ENCODE measurements at places on chromosomes 3 and 15.

- DNase-seq: no peak
Observed at GRCh38 chr15:98731712-98732450, 83.5 kb downstream of the IGF1R start.

DNA sequence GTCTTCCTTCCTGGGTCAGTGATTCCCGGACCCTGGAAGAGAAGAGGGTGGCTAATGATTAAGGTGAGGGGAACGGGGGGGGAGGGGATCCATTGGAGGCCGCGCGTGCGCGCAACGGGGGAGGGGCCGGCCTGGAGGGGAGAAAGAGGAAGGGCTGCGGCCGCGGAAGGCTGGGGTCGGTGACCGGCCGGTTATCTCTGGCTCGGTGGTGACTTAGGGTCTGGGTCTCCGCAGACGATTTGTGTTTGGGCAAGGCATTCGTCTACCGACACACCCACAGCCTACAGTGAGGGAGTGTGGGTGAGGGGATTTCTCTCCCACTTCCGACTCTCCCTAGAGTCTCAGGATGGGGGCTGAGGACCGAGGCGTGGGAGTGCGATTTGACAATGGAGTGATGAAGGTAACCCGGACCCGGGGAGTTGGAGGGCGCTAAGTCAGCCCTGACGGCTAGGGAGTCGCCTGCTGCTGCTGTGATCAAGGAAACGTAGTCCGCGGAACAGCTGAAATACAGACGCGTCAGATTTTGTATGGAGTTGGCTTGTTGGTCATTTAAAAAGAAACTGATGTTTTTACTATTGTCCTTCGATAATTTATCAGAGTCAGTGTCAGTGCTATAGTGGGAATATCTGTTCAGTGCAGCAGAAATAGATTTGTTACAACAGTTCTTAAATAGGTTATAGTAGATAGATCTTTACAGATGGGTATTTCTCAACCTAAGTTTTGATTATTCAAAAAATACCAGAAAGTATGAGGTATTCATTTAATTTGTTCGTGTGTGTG, 733 bp downstream of the RNF111 start:
- DNase-seq: peak; percentile 51

- DNase-seq: peak; percentile 16
Observed at GRCh38 chr15:56537881-56538280, 72.9 kb upstream of the MNS1 start.

GRCh38 chr3:3302964-3303363, 123.5 kb upstream of the CRBN start:
- no peak for DNase-seq

GRCh38 chr3:175153595-175153994, 294.5 kb downstream of the NAALADL2 start:
- DNase-seq: no peak

GRCh38 chr3:83523470-83524073, 1435.2 kb upstream of the CADM2 start:
- DNase-seq: peak; percentile 9

DNA sequence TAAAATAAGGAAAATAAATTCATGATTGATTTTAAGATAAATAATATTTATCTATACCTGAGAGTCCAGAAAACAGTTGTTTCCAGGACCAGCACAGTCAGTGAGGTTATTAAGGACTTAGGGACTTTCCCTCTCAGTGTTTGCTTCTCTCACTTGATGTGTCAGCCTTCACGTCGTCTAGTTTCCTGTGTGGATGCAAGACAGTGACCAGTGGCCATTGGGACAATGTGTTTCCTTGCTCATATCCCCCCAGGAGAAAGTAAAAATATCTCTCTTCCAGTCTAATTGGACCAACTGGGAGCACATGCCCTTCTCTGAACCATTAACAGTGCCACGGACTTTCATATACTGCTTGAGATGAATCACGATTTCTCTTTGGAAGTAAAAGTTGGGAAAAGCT, 157.8 kb upstream of the CTNNB1 start:
- no peak for DNase-seq

GRCh38 chr3:135199137-135199536, 404.1 kb downstream of the EPHB1 start:
- DNase-seq: no peak

DNA sequence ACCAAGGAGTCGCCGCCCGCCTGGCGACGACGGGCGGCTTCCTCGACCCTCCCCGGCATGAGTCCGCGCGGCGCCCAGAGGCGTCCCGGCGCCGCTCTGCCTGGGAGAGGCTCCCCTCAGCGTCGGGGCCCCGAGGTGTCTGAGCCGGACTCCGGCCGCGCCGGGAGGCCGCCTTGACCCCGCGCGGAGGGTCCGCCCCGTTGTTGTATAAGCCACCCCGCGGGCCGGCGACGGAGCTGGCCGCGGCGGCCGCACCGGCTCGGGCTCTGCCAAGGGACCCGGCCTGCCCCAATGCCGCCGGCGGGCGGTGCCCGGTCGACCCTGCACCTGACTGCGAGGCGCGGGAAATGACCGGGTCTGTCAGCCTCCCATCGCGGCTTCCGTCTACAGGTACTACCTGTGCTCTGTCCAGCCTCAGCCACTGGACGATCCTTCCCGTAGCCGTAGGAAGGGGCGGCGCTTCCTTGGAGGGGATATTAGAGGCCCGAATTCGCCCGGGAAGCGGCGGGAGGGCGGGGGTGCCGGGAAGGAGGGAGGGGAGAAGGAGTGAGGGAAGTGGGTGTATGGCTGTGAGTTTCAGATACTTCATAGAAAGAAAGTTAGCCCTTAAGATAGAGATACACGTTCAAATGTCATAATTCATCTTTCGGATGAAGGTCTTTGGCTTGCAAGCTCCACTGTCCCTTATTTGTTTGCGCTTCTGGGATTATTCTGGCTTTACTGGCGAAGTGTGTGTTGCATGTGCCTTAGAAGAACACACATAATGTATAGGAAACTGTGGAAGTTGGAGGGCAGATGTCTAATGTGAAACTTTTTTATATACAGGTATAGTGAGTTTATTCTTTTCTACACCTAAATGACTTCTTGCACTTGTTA, 620 bp downstream of the ABHD5 start:
- DNase-seq: no peak

DNA sequence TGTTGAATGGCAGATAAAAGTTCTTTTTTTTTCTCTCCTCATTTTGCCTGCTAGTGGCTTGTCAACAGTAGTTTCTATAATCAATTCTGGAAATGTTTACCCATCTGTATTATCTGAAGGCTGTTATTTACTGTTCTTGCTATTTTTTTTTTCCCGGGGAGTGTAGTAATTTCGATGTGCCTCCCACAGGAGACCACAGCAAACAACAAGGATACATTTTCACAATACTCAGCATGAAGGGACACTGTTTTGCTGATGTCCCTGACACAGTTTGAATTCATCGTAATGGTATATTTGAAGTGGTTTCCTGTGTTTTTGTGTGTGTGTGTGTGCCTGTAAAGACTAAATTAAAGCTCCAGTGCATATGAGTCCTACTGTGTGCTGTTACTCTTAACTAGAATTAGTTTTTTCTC, 92.1 kb upstream of the ICE2 start:
- DNase-seq: no peak

DNA sequence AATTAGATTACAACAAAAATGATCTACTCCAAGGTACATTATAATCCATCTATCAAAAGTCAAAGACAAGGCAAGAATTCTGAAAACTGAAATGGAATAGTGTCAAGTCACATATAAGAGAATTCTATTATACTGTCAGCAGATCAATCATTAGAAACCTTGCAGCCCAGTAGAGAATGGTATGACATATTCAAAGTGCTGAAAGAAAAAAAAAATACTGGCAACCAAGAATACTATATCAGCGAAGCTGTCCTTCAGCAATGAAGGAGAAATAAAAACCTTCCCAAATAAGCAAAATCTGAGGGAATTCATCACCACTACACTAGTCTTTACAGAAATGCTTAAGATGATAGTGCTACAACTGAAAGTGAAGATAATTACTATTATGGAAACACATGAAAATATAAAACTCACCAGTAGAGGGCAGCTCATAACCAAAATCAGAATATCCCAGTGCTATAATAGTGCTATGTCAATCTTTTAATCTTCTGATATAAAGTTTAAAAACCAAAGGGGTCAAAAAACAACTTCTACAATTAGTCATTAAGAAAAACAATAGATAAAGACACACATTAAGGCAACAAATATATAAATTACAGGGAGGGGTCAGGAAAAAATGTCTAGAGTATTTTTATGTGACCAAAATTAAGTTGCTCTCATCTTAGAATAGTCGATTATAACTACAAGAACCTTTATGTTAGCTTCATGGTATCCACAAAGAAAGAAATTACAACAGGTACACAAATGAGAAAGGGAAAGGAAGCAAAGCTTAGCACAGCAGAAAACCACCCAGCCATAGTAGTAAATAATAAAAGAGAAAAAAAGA, 190.7 kb upstream of the CNTN6 start:
- no peak for DNase-seq

DNA sequence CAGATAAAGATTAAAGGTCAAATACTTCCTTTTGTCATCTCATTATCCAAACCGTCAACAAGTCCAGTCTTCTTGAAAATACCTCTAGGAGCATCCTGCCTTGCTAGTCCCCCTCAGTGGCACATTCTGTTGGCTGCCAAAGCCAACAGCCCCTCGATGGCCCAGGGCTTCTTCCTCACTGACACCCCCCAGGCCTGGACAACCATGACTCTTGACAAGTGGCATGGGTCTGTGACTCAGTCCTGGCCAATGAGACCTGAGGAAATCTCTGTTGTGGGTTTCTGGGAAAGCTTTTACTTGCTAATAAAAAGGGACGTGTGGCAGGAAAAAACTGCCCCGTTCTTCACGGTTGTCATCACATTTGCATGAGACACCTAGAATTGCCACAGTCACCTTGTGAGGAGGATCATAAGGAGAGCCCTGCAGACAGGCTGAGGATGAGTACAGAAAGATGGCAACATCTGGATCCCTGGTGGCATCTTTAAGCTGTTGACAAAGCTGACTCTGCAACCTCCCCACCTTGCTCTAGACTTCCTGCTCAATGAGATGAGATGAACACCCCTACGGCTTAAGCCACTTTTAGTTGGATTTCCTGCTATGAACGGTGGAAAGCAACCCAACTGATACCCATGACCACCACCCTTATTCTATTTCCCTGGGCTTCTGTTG, 81.5 kb downstream of the OXNAD1 start:
- no peak for DNase-seq

- DNase-seq: no peak
Observed at GRCh38 chr15:63157891-63158431, 684 bp upstream of the RPS27L start.

DNA sequence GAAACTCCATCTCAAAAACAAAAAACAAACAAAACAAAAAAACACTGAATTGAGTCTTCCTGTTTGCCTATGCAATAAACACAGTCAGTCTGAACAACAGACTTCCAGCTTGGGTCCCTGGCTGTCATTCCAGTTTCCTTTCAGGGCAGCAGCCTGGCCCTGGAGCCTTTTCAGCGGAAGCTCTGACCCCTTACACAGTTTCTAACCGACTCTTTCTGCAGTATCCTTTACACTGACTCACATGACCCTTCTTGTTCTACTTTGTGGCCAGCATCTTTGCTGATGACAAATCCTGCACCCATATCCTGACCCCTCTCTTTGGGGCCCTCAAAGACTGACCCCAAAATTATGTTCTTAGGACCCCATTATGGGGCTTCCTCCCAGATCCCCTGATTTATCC, 38.3 kb upstream of the INO80 start:
- no peak for DNase-seq

GRCh38 chr15:68822818-68823217, 2.1 kb upstream of the ANP32A start:
- no peak for DNase-seq

GRCh38 chr3:81393251-81393650, 368.2 kb downstream of the GBE1 start:
- no peak for DNase-seq

DNA sequence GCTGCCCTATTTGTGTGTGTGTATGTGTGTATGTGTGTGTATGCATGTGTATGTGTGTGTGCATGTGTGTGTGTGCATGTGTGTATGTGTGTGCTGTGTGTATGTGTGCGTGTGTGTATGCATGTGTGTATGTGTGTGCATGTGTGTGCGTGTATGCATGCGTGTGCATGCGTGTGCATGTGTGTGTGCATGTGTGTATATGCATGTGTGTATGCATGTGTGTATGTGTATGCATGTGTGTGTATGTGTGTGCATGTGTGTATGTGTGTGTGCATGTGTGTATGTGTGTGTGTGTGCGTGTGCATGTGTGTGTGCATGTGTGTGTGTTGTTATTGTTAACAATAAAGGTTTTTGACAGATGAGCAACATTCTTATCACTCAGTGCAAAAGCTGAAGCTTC, 110.8 kb upstream of the HES1 start:
- no peak for DNase-seq

DNA sequence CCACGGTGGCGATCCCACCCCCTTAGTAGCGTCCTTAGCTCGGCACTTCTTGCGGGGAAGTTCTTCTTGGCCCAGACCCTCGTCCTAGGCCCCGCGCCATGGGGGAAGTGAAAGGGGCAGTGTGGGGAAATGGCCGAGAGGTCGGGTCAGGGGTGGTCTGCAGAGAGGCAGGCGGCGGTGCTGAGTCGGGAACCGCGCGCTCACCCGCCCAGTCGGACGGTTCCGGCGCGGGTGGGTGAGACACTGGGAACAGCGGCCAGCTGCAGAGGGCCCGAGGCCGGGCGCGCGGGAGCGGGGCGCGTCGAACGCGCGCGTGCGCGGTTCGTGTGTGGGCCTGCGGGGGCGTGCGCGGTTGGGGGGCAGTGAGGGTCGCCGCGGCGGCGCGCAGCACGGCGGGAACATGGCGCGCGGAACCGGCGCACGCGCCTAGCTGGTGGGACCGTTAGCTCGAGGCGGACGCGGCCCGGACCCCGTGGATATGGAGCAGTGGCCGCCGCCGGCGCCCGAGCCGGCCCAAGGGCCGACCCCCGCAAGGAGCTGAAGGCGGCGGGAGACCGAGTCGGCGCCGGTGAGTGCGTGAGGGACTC, 246.9 kb downstream of the GOLGA6L6 start:
- no peak for DNase-seq
